ENCODE measurements at places on chromosomes 6 and 20.

GRCh38 chr6:154285826-154286225 is 70.8 kb downstream of the IPCEF1 start:
- DNase-seq, result no peak

DNA sequence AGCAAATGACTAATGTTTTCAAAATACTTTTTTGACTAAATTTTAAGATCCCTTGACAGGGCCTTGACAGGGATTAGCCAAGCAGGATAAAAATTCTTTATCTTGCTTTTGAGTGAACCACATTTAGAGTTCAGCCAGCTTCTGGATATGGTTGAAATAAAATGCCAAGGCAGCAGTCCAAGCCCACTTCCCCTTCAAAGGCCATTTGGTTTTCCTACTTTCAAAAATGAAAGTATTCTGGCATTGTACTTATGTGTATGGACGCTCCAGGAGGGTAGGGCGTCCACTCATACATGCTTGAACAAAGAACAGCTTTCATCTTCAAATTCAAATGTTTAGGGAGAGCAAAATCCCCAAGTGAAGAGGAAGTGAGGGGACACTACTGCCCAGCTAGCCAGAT is 82.3 kb upstream of the BCLAF1 start:
- no peak for DNase-seq

- DNase-seq, result no peak
Observed at GRCh38 chr20:57076951-57077350, 189.5 kb downstream of the BMP7 start.

- no peak for DNase-seq
Observed at GRCh38 chr6:10951675-10952282, 64.9 kb downstream of the SYCP2L start.

DNA sequence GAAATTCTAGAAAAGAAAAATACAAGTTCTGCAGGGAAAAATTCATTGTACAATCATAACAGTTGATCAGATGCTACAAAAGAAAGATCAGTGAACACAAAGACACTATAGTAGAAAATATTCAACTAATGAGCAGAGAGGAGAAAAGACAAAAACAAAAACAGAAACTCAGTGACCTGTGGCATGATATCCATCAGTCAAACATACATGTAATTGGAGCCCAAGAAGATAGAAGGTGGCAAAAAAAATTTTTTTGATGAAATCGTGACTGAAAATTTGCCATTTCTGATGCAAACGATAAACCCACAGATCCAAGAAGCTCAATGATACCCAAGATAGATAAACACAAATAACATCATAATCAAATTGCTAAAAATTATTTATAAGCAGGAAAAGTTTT is 13.1 kb upstream of the FOXQ1 start:
- DNase-seq, result no peak

- DNase-seq, result no peak
Observed at GRCh38 chr20:32089637-32090362, 19.7 kb upstream of the TM9SF4 start.

GRCh38 chr6:35023091-35024000 is 117.8 kb downstream of the TCP11 start:
- no peak for DNase-seq

DNA sequence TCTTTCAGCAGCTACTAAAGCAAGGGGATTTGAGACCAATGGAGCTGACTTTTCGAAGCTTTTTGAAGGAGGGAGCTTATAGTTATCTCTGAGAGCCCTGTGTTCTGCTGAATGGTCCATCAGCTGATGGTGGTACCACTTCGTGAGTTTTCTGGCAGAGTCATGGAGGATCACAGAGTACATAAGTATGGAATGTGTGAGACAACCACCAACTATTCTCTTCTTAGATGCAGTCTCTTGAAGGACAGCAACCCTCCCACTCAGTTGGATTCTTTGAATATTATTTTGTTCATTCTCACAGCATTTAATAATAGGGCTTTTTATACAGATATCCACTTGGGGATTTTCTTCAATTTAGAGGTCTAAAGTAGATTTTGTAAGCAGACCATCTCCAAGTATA is 75.3 kb downstream of the ELOVL2 start:
- no peak for DNase-seq

DNA sequence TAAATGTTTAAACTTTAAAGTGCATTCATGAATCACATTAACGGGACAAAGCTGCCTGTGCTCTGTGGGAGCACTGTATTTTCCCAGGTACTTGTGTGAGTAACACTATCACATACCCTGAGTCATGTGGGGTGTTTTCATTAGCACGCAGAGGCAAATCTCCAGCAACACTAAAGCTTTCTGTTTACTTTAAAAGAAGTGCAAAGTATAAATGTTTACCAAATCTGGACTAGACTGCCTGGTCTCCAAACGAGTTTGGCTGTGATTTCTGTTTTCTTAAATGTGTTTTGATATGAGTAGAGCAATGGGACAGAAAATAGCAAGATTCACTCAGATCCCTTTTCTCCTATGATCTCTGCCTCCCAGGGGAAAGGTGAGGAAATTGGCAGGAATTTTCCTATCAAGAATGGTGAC is 28.8 kb upstream of the RIPPLY2 start:
- DNase-seq, result no peak

DNA sequence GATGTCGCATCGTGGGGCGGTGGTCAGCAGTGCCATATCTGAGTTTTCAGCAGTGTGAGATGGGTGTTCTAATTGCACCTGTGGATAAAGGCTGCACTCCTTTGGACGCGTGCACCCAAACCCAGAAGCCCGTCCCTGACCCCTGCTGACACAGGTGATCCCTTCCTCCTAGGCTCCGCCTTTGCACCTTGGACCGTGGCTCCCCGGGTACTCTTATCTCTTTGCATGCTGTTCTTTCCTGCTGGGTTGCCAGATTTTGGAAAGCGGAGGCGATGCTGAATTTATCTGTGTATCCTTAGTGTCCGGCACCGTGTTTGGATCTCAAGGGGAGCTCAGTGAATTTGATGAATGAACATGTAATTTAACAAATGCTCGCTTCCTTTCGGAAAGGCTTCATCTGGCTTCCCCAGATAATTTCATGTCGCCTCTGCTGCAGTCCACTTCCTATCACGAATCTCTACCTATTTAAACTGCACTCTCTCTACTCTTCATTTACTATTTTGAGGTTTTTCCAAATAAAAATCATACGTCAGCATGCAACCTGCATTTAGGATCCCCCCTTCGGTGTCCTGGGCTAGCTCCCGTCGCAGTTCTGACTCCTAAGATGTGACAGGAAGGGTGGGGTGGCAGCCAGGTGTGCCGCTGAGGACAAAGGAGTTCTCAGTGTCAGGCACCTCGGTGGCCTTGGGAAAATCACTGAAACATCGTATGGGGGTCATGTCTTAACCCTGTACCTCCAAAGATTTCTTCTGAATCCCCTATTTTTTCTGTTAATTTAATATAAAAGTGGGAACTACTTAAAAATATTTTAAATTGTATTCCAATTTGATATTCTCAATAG is 753 bp upstream of the PERP start:
- DNase-seq, result no peak

DNA sequence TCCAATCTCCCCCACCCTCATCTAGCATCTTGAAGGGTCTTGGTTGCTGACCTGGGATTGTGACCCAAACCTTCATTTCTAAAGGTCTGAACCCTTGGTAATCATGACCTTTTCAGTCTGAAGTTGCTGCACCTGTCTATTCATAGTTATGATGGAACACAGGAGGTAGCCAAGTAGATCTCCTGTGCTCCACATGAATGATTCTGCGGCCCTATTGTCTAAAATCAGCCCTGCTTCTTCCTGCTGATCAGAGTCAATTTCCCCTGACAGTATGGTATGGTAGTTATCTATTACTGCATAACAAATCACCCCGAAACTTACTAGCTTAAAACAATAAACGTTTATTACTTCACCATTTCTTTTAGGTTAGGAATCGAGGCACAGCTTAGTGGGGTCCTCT is 9.0 kb downstream of the OR2B6 start:
- DNase-seq, result no peak

DNA sequence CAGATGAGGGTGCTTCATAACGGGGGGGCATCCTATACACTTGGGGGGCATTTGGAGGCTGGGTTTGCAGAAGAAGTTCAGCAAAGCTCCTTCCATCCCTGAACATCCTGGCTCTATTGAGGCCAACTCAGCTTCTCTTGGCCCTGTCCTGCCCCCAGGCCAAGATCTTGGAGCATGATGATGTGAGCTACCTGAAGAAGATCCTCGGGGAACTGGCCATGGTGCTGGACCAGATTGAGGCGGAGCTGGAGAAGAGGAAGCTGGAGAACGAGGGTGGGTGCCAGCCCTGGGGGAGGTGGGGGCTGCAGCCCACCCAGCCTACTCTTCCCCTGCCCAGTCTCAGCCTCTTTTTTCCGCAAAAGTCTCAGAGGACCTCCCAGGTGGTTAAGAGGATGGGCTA is 17.2 kb downstream of the GDAP1L1 start:
- no peak for DNase-seq

DNA sequence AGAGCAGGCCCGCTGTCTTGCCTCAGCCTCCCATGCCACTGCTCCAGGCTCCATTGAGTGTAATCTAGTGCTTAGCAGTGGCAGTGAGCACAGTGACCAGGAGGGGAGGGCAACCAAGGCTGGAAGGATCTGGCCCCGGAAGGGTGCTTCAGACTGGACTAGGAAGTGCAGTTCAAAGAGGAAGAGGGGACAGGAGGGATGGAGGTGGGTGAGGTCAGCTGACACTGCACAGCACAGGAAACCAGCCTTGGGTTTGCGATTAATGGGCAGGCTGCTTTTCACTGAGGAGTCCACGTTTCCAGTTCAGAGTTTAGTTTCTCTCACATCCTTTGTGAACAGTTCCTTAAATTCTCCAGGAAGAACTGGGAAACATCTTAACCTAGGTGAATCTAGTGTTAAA is 46.9 kb downstream of the CDS2 start:
- no peak for DNase-seq

DNA sequence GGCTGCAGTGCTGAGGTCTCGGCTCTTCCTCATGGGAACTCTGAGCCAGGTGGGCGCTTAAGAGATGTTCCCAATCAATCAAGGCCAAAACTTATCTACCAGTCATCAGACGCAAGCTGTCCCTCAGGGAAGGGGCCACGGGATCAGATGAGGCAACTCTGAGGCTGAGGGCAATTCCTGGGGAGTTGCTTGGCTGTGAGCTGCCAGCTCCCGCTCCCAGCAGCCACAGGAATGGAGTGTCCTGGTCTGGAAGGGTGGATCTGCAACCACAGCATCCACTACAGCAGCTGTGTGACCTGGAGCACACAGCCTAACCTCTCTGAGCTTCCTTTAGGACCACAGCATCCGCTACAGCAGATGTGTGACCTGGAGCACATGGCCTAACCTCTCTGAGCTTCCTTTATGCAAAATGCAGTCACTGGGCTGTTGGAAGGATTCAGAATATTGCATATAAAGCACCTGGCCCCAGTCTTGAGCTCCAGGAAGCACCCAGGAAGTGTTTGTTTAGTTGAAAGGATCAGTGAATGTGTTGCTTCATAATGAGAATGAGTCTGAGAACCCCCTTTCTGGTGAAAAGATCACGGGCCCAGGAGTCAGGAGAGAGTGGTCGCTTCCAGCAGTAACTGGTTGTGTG is 60.9 kb downstream of the TFAP2C start:
- no peak for DNase-seq

- DNase-seq, result no peak
Observed at GRCh38 chr6:119310486-119311036, 39.0 kb downstream of the MAN1A1 start.

GRCh38 chr6:137867685-137868509 is 838 bp downstream of the TNFAIP3 start:
- DNase-seq, result no peak

DNA sequence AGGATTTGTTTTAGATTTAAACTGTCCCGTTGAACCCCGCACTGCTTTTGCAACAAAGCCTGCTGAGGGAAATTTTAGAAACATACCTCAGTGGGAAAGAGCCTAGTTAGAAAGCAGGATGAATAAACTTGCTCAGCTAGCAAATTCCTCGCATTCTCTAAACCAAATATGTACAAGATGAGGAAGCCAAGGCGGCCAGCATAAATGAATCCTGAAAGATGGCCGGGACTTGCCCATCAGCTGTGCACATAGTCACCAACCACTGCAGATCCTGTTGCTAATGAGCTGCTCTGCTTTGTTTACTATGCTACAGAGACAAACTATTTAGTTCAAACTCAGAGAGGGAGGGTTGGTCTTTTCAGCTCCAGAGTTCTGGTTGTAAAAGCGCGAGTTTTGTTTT is 49.0 kb downstream of the TMEM170B start:
- no peak for DNase-seq

GRCh38 chr6:106063448-106063850 is 22.7 kb upstream of the PRDM1 start:
- no peak for DNase-seq

DNA sequence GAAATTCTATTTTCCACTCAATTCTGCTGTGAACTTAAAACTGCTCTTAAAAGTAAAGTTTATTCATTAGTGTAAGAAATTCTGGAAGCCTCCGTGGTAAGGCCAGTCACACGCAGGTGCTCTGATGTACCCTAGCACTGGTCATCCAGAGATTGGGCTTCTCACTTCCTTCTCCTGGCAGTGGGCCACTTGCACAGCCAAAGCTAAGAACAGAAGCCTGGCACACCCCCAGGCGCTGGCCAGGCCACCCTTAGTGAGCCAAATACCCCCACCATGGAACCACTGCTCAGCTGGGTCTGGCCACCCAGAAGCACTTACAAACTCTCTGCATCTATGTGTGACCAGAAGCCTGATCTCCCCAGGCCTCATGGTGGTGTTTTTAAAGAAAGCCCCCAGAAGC is 35.3 kb upstream of the ARFGEF2 start:
- no peak for DNase-seq

DNA sequence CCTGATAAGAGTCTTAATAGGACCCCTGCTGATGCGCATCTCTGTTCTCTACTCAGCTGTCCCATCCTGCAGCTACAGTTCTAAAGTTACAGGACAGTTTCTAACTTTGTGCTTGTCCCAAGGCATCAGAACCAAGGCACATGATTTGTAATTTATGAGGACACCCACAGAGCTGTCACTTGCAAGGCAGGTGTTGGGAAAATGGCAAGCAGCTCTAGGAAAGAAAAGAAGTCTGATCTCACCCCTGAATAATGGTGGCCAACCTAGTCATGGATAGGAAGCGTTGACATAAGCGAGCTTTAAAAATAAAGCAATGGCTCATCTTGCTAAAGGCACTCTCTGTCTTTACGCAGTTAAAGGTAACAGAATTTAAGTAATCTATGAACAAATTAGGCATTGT is 127.6 kb upstream of the VGLL2 start:
- no peak for DNase-seq

DNA sequence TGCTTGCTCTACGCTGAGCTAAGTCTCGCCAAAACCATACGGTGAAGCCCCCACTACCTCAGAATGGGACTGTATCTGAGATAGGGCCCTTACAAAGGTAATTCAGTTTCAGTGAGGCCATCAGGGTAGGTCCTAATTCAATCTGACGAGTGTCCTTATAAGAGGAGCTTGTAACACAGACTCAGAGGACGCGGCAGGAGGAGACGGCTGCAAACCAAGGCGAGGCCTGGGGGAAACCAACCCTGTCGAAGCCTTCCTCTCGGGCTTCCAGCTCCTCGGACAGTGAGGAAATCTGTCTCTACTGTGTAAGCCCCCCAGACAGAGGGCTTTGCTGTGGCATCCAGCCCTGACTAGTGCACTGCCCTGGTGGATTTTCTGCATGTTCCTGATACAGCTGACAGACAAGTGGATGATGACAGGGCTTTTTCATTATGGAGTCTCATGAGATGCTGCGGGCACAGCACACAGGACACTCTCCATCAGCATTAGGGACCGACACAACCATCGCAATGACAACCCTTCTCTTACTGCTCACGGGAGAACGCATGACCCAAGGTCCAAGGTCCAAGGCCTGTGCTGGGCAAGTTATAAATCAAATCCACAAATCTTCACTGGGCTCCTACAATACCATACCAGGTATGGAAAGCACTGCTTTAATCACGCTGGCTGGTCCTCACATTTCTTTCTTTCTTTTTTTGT is 48.2 kb downstream of the SSR1 start:
- DNase-seq, result no peak

GRCh38 chr20:38917657-38918056 is 8.6 kb upstream of the FAM83D start:
- DNase-seq, result no peak

Data from GM12864 (cell line).